ENCODE measurements at places on chromosomes 7 and 10.

DNA sequence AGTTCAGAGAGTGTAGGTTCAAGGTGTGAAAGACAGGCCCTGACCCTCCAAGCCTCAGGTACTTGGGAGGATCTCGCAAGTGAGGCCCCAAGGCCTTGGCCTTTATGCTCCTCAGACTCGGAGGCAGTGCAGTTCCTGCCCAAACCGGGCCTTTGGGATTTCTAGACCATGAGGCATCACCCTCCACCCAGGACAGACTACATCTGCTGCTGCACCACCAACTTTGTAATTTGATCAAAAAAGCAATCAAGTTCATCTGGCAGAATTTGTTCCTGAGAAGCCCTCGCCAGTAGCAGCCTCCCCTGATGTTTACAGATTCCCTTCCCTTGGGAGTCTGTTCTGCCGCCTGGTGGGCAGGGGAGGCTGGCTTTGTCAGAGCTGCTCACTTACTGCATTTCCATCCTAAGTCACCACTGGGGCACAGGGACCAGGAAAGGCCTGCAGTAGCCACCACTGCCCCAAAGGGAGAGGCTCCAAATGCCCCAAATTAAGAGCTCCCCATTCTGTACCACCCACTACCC, 2.1 kb downstream of the CAMK2G start:
- DNase-seq: no peak

- no peak for DNase-seq
These were observed 362.3 kb downstream of the GRID1 start for GRCh38 chr10:86004337-86004736.

GRCh38 chr7:36918591-36918990, 194.3 kb upstream of the AOAH start:
- no peak for DNase-seq

DNA sequence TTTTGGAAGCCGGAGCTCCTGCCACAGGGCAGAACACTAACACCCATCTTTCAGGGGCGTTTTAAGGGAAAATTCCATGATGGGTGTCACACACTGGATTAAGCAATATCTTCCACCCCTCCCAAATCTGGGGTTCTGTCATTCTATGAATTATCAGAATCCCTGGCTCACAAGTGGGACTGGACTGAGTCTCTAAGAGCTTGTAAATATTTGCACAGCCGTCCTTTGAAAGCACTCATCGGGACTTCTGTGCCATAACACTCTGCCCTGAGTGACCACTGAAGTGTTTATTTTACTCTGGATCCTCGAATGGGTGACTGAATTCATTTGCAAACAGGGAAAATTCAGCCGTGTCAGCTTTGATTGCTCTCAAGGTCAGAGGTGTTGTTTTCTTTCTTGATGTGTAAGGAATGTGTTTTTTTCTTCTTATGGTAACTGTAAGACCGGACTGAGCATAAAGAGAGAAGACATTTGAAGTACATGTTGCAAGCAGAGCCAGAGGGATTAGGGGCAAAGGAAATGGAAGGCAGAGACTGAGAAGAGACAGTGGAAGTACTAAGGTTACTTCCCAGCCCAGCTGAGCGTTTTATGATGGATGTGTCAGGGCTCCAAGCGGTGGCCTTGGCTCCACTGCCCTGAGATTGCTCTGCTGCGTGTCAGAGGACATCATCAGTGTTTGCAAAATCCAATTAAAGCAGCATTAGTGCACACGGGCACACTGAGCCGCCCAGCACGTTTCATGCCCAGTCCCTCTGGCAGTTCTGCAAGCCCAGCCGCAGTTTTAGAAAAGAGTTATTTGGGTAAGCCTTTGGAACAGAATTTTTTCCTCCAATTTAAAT, 17.7 kb upstream of the GTPBP4 start:
- DNase-seq: no peak

GRCh38 chr10:132714986-132715775, 70.8 kb downstream of the NKX6-2 start:
- no peak for DNase-seq

GRCh38 chr10:92857904-92858514, 9.7 kb downstream of the EXOC6 start:
- DNase-seq: no peak

DNA sequence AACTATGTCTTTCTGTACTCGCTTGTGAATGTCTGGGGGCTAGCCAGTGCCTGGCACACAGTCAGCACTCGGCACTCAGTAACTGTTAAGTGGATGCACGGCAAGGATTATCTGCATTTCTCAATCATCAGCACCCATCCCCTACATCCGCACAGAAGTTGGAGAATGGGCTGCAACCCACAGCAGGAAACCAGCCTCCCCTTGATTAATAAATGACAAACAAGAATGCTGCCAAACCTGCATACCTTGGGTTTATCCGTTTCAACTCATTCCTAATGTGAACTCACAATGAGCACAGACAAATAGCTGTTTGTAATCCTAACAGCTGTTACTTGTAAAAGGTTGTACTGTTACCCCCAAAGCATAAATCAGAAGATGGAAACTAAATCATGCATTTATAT, 28.9 kb downstream of the PPP1R3C start:
- no peak for DNase-seq

DNA sequence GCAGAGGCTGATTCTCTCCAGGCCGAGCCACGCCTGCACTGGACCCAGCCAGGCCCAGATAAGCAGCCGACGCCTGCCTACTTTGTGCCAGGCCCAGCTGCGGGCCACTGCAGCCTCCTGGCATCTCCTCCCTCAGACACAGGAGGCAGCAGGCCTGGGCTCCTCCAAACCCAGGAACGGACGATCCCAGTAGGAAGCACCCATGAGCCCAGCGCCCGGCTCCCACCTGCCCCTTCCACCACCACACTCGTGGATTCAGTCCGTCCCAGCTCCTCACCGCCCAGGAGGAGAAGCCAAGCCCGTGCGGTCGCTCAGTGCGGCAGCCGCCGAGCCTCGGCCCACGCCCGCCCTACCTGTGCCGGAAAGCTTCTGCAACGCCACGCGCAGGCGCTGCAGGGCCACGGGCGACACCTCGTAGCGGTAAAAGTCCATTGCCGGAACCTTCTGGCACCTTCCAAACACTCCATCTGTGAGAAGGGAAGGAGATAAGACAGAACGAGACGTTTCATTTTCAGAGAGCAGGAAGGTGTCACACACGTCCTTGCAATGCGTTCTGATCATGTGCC, 271.1 kb downstream of the PTPRN2 start:
- no peak for DNase-seq

DNA sequence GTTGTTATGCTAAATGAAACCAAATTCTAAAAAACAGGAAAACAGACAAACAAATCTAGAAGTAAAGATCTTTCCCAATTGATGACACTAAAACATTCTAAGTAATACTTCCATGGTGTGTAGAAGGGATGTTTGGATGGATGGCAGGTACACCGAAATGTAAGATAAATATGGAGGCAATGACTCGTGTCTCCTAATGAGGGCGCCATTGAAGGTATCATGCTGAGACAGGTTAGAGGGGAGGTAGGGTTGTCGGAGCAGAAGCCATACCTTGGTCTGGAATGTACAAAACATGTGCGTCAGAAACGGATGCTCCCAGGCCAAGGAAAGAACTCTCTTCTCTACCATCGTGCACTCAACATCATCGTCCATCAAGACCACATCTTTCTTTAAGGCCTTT, 101.4 kb downstream of the PRKCQ start:
- no peak for DNase-seq

- peak; percentile 89 for DNase-seq
These were observed 305.3 kb upstream of the NFE2L3 start for GRCh38 chr7:25846722-25847121.

Data from smooth muscle cell of the brain vasculature (primary cell).